ENCODE measurements at places on chromosomes 12 and 14. TPM values are rescaled to one million over a fixed set of nuclear protein-coding genes. Genes with fewer than 3 reads are reported as not detected.

GYS2 gene
- not detected for total RNA-seq

TEP1 gene
- 12.0 TPM for total RNA-seq

PRH2 gene
- not detected for total RNA-seq

SPIC gene
- total RNA-seq = not detected

SERPINA4 gene
- not detected for total RNA-seq

IGFBP6 gene
- total RNA-seq = 265 TPM

TBX3 gene
- total RNA-seq = 16.1 TPM

ARL1 gene
- total RNA-seq = 80.1 TPM

TAS2R14 gene
- total RNA-seq = 3.3 TPM

LTBR gene
- total RNA-seq = 31.5 TPM

Measured in H4 (cell line).